GM18507 (cell line): ENCODE measurements at places on chromosomes 1 and 21.
A peak's percentile ranks its signal among the peaks of the same experiment; 100 is the strongest.

- no peak for DNase-seq
Measured at GRCh38 chr1:23570001-23570691, 10.8 kb upstream of the ID3 start.

- DNase-seq, result no peak
Measured at GRCh38 chr21:42781150-42781970, 98.0 kb downstream of the WDR4 start.

DNA sequence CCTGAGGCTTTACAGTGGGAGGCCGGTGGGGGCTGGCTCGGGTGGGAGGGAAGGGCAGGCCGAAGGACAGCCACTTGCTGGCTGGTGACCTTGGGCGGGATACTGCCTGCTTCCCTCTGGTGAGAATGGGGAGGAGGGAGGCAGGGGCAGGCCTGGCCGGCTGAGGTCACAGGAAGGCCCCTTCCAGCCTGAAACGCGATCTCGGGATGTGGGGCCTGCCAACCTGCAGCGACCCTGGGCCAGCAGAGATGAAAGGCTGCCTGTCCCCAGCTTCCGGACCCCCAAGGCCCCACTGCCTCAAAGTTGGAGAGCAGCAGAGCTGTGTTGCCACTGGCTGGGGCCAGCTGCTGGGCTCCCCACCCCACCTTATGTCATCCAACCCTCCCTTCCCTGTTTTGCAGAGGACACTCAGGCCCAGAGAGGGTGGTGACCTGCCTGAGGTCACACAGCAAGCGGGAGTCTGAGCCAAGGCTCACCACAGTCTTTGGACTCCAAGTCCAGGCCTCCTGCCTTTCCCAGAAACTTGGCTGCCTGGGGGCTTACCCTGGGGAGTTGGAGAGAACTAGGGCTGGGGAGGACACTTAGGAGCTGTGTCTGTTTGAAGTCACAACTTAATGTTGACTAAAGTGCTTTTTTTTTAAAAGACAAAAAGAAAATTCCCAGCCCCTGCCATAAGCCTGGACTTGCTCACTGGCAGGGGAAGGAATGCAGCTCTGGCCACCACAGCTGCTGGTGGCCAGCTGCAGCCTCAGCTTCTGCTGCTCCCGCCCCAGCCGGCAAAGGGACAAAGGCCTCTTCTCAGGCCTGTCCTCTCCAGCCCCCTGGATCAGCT is 14.8 kb upstream of the WASF2 start:
- no peak for DNase-seq

DNA sequence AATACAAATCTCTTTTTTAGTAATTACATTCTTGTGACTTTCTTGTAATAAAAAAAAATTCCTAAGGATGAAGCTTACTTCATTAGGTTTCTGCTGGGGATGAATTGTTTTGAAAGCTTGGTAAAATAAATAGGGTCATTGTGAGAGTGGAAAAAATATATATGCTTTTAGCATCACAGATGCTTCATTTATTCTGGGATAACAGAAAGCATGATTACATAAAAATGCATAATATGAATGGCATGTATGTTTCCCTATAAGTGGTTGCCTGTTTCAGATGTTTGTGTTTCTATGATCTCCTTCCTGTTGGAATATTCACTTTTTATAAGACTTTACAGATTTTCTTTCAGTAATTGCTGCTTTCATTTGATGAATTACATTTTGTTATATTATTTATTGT is 42.3 kb downstream of the HMCN1 start:
- DNase-seq, result no peak

GRCh38 chr1:238052496-238053266 is 162.0 kb upstream of the ZP4 start:
- DNase-seq, result no peak

DNA sequence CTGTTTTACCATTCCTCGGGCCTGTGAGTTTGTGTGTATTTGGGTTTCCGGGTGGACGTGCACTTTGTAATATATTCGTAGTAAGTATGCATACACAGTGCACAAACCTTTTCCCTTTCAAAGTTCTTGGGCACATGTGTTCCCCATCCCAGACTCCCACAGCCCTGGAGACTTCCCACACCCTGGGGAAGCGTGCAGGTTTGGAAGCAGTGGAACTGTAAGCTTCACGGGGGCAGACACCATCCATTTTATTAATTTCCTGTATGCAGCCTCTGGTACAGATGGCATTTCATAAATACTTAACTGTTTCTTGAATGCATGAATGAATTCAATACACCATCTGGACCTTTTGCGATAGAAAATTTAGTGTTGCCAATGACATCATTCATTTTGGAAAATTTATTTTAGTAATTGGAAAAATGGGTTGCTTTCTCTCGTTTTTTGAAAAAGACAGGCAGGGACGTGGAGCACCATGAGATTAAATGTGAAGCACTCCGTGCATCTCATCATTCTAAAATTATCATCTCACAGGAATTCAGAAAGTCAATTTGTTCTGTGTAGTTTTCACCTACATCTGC is 10.8 kb downstream of the ETS2 start:
- DNase-seq, result no peak

- no peak for DNase-seq
Measured at GRCh38 chr21:29077651-29078090, 4.2 kb upstream of the CCT8 start.

GRCh38 chr1:228150120-228150460 is 360 bp downstream of the GJC2 start:
- no peak for DNase-seq

DNA sequence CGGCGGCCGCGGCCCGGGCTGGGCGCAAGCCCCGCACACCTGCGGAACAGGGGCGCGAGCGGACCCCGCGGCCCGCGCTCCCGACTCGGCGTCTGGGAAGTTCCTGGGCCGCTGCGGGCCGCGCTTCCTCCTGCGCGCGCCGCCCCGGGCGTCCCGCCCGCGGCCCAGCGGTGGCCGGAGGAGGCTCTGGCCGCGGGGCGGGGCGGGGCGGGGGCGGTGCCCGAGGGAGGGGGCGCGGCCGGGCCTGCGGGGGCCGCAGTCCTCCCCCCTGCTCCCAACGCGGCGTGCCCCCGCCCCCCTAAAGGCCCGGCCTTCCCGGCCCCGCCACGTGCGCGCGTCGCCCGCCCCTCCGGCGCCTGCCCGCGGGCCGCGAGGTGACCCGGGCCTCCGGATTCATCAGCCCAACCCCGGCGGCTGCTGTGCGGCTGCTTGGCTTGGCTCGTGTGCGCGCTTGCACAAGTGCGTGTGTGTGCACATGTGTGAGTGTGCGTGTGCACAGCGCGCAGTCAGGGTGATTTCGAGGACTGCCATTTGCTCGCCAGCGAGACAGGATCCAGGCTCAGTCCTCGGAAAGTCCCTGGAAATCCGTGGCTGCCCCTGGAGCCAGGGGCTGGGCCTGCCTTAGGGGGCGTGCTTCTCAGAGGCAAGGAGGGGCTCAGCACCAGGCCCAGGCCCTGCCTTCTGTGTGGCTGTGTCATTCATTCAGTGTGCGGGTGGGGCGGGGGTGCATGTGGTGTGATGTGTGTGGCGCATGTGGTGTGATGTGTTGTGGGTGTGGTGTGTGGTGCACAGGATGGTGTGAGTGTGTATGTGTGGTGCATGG is at the start of gene C2CD2:
Gene C2CD2 (minus strand): TSS at position 188 of the 823 bp plus-strand sequence. CDS start 370 bp downstream, outside the sequence.
- peak; percentile 86 for DNase-seq

DNA sequence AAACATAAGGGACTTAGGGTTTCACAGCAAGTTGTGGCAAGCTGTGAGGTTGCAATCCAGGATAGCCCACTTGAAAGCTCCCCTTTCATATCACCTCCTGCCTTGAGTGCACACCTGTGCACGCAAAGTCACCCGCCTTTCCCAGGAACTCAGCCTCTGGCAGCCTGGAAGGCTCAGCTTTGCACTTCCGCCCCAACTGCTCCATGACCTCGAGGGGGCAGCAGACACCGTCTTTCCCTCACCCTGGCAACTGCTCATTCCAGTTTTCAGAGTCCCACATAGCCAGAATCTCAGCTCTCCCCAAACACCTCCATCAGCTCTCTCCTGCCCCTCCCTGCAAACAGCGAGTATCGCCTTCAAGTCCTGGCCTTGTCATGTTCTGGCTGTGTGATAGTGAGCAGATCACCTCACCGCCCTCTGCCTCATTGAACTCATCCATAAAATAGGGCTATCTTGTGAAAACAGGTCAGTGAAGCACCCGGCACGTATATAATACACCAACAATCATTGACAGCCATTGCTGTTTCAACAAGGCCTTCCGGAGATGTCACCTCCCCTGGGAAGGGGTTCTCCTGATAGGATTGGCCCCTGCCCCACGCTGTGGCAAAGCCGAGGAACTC is 32.2 kb upstream of the EPB41 start:
- DNase-seq, result peak; percentile 54

DNA sequence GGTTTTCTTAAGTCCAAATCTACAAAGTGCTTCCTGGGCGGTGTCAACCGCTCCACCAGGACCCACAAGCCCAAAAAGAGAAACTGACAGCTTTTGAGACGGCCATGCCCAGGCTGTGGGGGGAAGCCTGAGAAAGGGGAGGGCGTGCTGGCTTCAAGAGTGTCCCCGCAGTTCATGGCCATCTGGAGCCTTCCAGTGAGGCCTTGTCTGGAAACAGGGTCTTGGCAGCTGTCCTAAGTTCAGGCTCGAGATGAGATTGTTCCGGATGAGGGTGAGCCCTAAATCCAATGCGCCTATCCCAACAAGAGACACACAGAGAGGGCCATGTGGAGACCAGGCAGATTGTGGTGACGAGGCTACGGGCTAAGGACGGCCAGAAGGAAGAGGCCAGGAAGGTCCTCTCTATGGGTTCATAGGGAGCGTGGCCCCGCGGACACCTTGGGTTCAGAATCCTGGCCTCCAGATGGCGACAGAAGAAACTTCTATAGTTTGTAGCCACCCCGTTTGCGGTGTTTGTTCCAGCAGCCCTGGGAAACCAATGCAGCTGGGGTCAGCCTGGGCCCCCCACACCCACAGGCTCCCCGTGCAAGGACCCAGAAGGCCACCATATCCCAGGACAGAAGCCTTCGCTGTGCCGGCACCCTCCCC is 70.2 kb downstream of the ARHGEF16 start:
- no peak for DNase-seq

DNA sequence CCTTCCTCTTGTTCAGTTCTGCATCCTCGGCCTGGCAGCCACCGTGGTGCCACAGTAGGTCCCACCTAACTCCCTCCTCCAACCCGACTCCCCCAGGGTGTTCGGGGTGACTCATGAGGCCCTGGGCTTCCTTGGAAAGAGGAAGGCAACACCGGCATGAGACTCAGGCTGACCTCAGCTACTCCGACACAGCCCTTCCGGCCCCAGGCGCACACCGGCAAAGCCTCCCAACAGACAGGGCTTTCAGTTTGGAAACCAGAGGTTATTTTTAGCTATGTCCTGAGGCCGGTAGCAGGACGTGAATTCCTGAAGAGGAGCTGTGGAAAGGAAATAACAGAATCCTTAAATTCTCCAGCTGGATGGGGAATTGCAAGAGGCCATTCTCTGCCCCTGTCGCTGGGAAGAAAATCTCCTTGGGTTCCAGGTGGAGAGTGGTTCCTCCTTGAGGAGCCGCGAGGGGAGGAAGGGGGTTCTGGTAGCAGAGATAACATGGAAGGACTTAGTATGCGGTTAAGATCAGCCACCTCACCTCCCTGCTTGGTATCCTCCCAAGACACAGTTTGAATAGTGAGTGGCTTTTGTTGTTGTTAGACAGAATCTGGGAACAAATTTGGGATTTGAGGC is 24.4 kb downstream of the PLXNA2 start:
- no peak for DNase-seq

DNA sequence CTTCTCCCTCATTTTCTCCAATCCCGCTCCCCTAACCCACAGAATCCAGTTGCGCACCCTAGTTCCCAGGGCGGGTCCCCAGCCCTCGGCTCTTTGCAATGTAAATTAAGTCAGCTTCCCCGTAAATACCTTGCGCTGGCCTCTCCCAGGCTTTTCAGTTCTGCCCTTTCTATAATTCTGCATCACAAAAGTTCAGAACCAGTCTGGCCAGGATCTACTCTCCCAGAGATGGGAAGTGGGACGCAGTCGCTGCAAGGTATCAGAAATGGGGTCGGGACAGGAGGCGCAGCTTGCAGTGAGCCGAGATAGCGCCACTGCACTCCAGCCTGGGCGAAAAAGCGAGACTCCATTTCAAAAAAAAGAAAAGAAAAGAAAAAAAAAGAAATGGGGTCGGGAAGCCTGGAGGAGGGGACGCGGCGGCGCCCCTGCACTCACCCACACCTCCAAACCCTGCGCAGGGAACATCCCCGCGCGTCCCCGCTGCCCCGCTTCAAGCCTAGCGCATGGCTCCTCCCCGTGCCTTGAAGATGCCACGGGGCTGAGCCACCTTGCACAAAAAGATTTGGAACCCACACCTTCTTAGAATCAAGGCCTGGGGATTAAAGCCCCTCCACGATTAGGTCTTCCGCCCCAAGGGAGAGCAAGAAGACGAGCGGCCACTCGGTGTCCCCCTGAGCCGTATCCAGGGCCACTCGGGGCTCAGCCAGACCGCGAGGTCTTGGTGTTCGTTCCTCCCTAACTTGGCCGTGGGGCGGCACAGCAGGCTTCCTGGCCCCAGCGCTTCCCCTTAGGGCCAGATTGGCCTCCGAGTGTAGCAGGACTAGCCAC is 27.2 kb upstream of the ITLN2 start:
- DNase-seq, result no peak

DNA sequence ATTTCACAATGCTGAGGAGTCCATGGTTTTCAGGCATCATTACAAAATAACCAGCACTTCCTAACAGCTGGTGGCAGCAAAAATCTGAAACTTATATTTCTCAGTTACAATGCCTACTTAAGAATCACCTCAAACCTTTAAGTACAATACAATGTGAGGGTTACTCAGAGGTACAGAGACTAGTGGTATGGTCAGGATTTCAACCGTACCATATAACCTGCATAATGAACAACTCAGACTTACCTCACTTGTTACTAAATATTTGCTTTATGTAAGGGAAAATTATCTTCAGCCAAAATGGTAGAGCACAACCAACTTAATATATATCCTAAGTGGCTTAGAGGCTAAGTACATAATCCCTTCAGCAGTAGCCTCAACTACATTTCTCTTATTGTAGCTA is 344.5 kb downstream of the SMYD3 start:
- no peak for DNase-seq

DNA sequence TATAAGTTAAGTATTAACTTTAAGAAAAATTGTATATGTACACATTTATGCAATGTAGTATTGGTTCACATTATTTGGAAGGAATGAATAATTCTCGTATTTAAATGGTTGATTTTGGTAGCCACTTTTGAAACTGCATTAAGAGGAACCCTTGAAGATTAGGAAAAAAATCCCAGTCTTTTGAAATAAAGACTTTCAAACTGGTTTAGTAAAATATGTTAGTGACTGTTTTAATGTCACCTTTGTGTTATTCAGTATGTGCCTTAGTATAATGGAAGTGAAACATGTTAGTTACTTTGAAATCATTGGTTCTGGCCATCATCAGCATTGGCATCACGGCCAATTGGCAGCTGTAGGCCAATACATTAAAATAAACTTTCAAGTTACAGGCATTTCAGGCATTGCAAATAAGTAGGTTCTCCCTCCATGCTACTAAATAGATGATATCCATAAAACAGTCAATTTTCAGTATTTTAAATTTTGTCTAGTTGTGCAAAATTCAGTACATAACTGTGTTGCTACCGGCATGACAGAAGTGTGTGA is 4.4 kb downstream of the MIER1 start:
- no peak for DNase-seq
